ENCODE measurements at places on chromosomes 1 and 21.

DNA sequence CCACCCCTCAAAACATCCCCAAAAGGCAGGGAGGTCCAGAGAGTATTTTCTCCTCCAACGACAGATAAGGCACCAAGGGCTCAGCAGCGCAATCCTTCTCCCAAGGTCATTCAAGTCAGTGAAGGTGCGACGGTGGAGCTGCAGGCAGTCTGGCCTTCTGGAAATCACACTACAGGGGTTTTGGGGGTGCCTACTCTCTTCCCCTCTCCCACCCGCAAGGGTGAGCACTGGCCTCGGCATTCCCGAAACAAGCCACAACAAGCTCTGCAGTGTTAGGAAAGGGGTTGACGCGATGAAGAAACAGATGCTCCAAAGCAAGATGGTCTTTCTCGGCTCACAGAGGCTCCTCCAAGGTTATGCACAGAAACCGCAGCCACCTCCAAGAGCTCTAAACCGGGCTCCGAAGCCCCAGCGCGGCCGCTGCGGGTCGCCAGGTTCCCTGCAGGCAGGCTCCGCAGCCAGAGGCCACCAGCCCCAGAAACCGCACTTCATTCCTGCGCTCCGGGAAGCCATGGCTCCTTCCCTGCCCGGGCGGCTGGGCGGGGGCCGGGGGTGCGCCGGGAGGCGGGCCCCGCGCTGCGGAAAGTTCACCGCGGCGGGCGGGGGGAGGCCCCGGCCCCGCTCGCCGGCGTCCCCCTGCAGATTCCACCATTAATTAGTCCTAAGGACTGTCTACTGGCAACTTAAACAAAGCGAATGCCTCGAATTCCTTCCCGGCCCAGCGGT lies 1.1 kb downstream of the LUZP1 start:
- DNase-seq = peak; percentile 27

GRCh38 chr1:202571719-202572339 lies 138.4 kb downstream of the SYT2 start:
- DNase-seq = peak; percentile 30

DNA sequence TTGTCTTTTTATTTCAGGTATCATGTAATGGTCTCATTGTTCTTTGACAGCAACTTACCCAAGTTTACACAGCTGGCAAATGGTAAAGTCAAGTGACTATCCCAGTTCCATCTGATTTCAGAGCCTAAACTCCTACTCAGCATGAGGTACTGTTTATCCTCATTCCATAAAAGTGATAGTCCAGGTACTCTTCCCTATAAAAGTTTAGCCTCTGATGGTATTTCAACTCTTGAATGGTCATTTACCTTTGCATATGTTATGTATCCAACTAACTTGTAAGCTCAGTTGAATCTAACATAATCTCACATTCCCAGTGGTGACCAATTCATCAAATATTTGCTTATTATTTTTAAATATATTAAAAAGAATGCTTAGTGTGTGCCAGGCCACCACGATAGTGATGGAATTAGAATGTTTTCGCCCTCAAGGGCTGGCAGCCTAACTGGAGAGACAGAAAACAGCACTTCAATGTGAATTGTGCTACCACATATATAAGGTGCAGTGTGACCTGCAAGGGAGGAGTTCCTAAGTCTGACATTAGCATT lies 307.1 kb downstream of the CTH start:
- no peak for DNase-seq

DNA sequence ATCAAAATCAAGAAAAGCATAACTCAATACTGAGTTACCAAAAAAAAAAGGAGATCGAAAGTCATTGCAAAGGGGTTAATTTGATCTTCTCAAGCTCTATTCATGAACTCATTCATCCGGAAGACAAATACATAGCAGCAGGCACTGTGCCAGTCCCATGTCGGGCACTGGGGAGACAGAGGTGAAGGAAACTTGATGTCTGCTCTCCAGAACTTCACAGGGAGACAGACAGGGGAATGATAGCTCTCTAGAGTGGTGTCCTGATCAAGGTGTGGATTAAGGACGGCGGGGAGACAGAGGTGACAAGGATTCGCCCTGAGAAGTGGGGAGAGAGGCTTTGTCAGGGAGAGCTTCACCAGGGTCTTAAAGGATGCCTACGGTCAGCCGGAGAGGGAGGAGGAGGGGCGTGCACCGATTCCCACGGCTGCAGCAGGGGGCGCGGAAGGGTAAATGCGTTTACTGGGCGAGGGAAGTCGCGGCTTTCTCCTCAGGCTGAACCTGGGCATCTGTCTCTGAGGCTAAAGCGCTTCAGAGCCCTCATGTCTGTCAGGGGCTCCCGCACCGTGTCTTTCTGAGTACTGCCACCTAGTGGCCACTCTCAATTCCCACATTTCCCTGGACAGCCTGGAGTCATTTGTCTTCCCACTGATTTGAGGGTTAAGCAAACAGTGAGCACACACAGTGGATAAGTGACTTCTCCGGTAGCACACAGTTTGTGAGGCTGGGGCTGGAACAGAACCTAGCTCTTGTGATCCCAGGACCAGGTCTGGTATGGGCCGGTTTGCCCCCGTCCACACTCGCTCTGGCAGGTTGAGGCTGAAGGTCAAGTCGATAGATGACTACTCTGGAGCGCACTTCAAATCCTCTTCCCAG lies 152.8 kb downstream of the TENT5C start:
- DNase-seq = peak; percentile 60

DNA sequence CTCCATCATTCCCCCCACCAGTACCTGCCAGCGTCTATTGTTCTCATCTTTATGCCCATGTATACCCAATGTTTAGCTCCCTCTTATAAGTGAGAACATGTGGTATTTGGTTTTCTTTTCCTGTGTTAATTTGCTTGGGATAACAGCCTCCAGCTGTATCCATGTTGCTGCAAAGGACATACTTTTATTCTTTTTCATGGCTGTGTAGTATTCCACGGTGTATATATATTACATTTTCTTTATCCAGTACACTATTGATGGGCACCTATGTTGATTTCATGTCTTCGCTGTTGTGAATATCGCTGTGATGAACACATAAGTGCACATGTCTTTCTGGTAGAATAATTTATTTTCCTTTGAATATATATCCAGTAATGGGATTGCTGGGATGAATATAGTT lies 313.3 kb upstream of the GREM2 start:
- DNase-seq = no peak

GRCh38 chr1:156245451-156246232 lies 2.2 kb downstream of the PAQR6 start:
- peak; percentile 70 for DNase-seq

DNA sequence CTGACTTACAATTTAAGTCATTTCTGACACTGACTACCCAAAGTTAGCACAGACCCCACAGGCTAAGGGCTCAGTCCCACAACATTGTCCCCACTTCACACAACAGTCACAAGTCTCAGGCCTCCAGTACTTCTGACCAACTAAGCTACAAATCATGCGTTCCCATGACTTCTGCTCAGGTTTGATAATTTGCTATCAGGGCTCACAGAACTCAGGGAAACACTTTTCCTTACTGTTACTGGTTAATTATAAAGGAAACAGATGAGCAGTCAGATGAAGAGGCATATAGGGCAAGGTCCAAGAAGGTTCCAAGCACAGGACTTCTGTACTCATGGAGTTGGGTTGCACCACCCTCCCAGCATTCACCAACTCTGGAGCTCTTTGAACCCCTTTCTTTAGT lies 151.2 kb upstream of the TNR start:
- no peak for DNase-seq

Data from posterior cingulate gyrus (tissue), 11 donors.